Right renal cortex interstitium (tissue), 3 donors: ENCODE measurements at places on chromosomes 16 and 17.

DNA sequence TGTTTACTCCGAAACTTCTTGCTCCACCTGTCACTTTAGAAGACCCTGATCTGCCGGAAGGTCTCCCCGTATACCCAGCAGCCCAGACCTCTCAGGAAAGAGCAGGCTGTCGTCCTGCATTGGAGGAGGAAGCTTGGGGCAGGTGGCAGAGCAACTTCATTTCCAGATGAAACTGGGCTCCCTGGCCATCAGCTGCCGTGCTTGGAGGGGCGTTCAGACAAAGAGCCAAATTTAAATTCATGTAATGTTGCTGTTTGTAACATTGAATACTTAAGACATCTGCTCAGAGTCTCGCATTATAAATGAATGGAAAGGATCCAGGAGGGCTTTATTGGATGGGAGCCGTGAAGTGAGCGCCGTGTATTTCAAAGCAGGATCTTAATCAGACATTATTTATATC lies 628.5 kb downstream of the MAF start:
- DNase-seq, result no peak

DNA sequence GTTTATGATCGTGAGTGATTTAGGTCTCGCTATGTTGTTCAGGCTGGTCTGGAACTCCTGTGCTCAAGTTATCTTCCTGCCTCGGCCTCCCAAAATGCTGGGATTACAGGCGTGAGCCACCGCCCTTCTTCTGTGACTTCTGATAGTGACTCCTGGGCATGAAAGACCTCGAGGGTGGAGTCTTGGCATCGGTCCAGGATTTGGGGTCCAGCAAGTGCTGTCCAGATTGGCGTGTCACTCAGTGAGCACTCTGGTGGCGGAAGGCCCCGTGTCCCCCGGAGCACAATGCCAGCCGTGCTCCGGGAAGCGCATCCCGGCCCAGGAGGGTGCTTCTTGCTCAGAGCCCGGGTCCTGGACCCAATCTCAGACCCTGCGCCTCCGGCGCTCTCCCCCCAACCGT lies 6.8 kb downstream of the OR1F1 start:
- no peak for DNase-seq

GRCh38 chr17:80811181-80812105 lies 180.2 kb upstream of the CHMP6 start:
- DNase-seq, result no peak

- DNase-seq, result no peak
Measured at GRCh38 chr16:23999663-24000062, 163.9 kb downstream of the PRKCB start.

- no peak for DNase-seq
Measured at GRCh38 chr17:36512641-36513040, 22.0 kb downstream of the MYO19 start.

DNA sequence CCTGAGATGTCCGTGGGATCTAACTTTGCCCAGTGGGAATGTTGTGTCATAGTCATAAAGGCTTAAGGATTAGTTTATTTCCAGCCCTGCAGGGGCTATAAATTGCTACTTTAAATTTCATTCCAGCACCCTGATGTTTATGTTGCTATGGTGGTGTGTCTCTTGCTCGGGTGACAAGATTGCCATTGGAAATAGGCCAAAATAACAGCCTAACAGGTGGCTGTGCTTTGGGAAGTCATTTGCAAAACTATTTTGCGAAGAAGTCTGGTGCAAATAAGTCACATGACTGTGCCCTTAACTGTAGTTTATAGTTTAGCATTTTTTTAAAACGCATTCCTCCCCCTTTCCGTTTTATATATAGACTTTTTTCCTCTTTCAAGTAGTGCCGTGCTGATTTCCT lies 23.1 kb downstream of the PITPNC1 start:
- DNase-seq, result no peak

DNA sequence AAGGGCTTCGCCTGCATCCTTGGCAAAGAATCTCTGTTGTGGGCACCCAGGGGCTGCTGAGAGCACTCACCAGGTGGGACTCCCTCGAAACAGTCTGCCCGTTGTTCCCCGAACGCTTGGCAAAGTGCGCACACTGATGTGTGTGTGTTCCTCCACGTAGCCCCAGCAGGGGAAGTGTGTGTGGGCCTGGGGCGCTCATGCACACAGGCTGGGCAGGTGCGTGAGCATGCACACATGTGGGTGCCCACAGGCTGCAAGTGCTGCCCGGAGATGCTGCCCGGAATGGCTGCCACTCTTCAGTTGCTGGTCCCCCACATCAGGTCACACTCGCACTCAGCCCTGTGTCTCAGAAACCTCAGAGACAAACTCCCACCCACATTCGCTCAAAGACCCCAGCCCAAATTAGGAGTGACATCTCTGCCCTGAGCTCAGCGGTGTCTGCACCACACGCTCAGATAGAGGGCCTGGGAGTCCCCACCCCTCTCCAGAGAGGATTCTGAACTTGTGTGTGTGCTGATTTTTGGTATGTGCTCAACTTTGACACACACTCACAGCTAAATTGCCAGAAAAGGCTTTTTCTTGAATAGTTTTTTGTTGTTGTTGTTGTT lies 119.4 kb downstream of the MGAT5B start:
- DNase-seq, result no peak

GRCh38 chr17:34989473-34989872 lies 9.2 kb downstream of the LIG3 start:
- no peak for DNase-seq

DNA sequence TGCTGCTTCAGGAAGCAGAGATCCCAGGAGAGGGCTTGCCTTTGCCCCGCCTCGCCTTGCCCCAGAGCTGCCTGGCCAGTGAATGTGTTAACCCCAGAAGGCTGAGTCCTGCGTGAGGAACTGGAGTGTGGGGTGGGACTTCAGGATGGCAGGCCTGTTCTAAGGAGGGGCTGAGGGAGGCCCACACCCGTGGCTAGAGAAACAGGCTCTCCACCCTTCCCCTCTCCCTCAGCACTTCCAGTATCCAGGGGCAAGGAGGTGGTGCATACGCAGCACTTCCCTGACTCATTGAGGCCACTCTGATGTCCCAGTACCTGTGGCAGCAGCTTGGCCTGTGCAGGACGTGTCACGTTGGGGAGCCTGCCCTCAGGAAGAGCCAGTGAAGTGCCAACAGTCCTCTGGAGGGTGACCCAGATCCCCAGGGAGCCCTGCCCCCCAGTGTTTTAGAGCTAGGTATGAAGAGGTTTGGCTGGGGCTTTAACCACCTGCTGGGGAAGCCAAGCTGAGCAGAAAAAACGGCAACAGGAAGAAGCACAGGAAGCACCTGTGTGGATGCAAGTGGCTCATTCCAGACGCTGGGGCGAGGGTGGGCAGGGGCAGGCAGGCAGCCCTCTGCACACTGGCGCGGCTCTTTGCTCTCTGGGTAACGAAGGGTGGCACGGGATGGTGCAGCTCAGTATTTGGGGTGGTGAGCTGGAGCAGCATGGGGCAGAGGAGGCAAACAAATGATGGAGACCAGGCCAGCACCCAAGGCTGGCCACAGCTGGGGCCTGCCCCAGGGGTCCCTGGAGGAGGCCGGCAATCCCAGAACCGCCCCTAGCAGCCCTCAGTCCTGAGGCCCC lies 14.7 kb upstream of the CTCF start:
- DNase-seq, result no peak

- DNase-seq, result no peak
Measured at GRCh38 chr17:2821868-2822267, 25.6 kb downstream of the RAP1GAP2 start.

DNA sequence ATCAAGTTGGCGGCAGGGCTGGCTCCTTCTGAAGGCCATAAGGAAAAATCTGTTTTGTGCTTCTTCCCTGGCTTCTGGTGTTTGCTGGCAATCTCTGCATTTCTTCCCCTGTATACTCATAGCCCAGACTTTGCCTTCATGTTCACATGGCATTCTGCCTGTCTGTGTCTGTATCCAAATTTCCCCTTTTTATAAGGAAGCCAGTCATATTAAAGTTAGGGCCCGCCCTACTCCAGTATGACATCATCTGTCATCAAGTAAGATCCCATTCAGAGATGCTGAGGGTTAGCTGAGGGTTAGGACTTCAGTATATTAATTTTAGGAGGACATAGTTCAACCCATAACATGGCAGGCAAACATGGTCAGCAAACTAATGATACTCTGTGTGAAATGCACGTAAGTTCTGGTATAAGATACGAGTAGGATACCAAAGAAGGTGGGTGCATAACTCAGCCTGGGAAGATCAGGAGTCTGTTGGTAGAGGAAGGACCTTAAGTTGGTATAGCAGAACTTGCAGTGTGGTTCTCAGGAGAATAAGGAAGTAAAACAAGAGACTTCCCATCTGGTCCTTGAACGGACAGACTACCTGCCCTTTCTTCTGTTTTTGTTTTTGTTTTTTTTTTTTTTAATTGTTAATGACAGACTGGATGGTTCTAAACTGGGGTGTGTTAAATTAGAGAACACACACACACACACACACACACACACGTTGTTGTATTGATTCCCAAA lies 13.9 kb downstream of the MAP2K6 start:
- DNase-seq, result no peak

GRCh38 chr16:12160249-12160648 lies 183.7 kb downstream of the SNX29 start:
- no peak for DNase-seq

DNA sequence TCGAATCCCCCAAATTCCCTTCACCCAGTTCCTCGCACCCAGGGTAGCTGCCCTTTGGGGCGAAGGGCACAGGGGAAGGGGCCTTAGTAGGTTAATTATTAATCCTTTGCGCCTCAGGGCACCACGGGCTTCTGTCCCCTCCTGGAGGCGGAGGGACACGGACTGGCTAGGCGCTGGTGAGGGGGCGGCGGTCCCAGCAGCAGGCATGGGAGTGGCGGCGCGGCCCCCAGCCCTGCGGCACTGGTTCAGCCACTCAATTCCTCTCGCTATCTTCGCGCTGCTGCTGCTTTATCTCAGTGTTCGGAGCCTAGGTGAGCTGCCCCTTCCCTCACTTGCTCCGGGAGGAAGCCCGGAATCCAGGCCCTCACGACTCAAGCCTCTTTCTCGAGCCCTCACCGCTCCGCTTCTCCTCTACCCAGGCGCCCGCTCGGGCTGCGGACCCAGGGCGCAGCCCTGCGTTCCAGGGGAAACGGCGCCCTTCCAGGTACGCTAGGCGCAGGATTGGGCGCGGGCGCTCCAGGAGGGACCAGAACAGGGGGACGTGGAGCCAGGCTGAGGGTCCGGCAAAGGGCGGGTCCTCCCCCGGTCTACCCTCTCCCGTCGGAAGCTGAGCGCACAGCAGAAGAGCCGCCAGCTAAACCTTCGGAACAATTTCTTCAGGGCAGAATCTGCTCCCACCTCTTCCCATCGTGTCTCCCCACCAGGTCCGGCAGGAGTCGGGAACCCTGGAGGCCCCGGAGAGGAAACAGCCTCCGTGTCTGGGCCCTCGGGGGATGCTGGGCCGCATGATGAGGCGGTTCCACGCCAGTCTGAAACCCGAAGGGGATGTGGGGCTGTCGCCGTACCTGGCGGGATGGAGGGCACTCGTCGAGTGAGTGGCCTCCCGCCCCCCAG lies at the start of gene GLTPD2:
TSS of gene GLTPD2 (plus strand) at position 158 of the 894 bp plus-strand sequence. CDS start at position 206, 48 bp downstream.
- no peak for DNase-seq

DNA sequence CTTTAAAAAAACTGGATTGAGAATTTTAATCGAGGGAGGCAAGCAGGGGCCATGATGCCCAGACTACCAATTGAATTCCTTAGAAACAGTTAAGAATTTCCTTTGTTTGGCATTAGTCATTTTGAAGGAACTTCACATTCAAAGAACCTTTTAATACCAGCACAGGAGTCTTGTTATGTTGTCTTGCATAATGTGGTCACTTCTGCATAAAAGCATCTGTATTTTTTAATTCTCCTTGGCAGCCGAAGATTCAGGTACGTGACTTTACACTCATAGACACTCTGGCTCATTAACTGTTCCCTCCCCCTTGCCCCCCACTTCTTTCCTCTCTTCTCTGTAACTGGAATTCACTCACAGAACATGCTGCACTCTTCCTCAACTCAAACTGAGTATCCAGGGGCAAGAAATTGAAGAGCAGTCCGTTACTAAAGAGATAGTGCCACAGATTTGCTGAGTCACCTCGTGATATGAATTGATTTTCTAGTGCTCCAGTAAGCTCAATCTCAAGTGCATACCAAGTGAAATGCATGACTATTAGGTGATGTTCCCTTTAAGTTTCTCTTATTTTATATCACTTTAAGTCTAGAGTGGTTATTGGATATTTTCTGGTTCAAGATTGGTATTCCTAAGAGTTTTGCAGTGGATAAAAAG lies 572.2 kb upstream of the SOX9 start:
- no peak for DNase-seq

DNA sequence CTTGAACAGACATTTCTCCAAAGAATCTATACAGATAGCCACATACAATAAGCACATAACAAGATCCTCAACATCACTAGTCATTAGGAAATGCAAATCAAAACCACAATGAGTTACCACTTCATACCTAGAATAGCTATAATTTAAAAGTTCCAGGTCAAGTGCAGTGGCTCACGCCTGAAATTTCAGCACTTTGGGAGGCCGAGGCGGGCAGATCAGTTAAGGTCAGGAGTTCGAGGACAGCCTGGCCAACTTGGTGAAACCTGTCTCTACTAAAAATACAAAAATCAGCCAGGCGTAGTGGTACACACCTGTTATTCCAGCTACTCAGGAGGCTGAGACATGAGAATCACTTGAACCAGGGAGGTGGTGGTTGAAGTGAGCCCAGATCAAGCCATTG lies 19.9 kb downstream of the RANBP10 start:
- DNase-seq, result no peak

DNA sequence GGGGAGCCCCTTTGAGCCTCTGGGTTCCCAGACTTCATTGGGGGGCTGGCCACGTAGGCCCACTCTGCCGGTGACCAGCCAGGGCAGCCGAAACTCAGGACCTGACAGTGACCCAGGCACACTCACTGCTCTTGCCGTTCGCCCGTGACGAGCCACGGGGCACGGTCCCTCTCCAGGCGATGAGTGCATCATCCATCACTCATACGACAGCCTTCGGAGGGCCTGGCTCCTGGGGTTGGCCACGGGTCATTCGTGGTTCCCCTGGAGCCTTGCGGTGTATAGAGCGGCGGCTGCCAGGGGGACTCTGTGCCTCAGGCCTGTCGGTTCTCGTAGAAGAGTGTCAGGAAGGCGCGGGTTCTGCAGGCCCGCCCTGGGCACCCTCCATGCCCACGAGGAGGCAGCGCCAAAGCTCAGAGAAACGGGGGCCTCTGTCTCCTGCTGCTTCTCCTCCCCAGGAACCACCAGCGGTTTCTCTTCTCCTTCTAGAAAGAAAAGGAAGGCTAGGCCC lies 11.2 kb upstream of the NUDT16L1 start:
- no peak for DNase-seq

GRCh38 chr16:60755907-60756306 lies 1280.3 kb downstream of the CDH8 start:
- no peak for DNase-seq

DNA sequence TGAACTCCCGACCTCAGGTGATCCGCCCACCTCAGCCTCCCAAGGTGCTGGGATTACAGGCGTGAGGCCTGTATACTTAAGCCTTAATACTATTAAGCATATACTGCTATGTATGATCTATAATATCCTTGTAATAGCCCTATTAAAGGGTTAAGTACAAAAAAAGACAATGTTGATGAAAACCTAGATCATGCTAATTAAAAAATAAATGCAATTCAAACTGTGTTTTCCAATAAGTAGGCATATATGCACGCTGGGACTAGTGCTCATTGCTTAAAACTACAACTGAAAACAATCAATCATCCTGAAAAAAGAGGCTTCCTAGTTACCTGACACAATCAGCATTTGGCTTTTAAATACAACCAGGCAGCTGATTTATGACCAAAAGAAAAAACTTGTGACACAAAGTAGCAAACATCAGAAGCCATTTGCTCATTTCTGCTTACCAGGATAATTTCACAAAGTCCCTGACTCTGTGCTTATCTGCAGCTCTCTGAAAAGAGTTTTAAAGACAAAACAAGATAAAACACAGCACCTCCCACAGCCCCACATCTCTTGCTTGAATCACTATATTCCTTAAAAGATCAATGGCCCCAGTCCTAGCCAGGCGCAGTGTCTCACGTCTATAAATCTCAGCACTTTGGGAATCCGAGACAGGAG lies 11.1 kb downstream of the ZNF385C start:
- DNase-seq, result no peak
